ENCODE measurements at places on chromosomes 13 and 19. TPM values are rescaled to one million over a fixed set of nuclear protein-coding genes. Genes with fewer than 3 reads are reported as not detected.

The APC2 gene
- not detected for total RNA-seq

The GJA3 gene
- not detected for total RNA-seq

DNA sequence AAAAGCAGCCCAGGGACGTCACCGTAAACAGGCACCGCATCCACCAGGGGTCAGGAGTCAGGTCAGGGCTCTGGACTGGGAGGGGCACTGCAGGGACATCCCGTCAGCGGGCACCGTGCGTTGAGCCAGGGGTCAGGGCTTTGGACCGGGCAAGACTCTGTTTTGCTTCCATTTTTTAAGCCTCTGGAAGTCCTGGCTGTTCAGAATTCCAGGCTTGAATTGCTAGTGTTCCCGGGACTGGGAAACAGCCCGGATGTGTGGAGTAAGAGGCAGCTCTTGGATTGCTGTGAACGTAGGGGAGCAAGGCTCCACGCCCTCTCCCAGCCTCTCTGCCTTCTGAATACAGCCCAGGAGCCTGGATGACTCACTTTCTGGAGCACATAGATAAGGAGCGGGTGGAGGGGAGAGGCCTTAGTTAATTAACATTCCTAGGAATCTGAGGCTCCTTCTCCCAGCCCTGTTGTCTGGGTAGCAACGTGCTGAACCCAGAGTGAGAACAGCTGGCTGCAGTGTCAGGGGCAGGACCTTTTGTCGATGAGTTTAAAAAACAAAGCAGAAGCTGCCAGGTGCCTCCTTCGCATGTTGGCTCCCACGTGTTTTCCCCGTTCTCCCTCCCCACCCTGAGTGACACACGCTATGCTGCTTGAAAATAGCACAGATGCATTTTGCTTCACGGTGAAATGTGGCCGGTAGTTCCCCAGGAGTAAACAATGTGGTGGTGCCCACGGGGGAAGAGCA, 21.9 kb downstream of the ATP11A start:
- peak; percentile 81 for DNase-seq

DNA sequence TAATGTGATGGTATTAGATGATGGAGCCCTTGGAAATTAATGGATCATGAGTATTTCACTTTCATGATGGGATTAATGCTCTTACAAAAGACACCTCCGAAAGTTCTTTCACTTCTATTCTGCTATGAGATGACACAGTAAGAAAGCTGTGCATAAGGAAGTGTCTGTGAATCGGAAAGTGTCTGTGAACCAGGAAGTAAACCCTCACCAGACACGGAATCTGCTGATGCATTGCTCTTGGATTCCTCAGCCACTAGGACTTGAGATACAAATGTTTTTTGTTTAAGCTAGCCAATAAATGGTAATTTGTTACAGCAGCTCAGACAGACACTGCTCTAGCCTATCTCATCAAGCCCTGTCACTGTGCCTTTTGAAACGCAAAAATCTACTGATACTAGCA, 440.4 kb upstream of the PRR20A start:
- DNase-seq, result no peak

GRCh38 chr19:12794196-12794941, 3.1 kb downstream of the JUNB start:
- no peak for DNase-seq

All from right lobe of liver (tissue), 6 donors.